ENCODE measurements at places on chromosomes 1 and 21.
A peak's percentile ranks its signal among the peaks of the same experiment; 100 is the strongest.

DNA sequence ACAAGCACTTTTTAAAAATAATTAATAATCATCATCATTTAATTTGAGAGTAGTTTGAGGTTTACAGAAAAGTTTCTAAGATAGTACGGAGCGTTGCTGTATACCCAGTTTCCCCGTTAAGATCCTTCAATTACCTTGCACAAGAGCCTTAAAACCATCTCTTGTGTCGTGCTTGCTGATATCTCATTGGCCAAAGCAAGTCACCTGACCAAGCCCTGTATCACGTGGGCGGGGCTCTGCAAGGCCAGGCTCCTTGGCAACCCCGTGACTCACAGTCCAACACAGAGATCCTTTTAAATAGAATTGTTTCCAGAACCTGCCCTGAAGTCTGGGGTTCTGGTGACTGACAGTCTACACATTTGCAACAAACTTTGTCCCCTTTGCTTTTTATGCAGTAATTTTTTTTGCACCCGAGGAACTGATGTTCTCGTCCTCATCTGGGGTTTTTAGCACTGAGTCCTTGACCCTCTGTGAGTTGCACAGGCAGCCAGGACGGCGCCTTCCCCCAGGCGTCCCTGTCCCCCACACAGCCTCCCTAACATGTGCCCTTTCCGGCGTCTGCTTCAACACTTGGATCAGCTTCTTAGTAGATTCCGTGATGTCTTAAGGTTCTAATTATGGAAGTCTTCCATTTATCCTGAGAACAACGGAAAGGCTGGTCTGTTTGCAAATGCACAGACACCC is 183.3 kb upstream of the TMEM51 start:
- DNase-seq: no peak

- DNase-seq: peak; percentile 3
Measured at GRCh38 chr1:22143065-22144033, at the start of gene WNT4. WNT4 (minus strand) TSS chr1:22143097; CDS start chr1:22142922, 175 bp downstream.

DNA sequence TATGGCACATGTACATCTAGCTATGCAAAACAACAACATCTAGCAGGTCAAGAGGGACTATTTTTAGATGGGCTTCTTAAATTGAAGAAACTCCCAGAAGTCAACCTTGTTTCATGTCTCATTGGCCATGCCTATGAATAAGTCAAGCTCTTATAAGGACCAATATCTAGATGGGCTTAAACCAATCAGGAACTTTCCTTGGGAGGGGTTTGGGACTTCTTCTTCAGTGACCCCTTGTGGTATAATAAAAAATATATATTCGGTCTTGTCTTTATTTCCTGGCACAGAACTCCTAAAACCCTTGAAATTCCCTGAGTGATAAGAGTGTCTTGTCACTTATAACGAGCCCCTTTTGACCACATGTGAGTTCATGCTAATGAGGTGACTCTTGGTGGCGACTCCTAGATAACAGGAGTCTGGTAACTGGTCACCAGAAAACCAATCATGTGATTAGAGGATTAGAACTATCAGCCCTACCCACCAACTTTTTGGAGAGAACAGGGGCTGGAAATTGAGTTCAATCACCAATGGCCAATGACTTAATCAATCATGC is 218.3 kb downstream of the HHIPL2 start:
- DNase-seq: no peak

GRCh38 chr1:192903142-192903541 is 94.3 kb downstream of the RGS2 start:
- no peak for DNase-seq

- no peak for DNase-seq
Measured at GRCh38 chr1:174700775-174701174, 253.0 kb downstream of the GPR52 start.

- no peak for DNase-seq
Measured at GRCh38 chr1:241749945-241750695, 97.9 kb upstream of the EXO1 start.
